ENCODE measurements at places on chromosomes 2 and 18.

DNA sequence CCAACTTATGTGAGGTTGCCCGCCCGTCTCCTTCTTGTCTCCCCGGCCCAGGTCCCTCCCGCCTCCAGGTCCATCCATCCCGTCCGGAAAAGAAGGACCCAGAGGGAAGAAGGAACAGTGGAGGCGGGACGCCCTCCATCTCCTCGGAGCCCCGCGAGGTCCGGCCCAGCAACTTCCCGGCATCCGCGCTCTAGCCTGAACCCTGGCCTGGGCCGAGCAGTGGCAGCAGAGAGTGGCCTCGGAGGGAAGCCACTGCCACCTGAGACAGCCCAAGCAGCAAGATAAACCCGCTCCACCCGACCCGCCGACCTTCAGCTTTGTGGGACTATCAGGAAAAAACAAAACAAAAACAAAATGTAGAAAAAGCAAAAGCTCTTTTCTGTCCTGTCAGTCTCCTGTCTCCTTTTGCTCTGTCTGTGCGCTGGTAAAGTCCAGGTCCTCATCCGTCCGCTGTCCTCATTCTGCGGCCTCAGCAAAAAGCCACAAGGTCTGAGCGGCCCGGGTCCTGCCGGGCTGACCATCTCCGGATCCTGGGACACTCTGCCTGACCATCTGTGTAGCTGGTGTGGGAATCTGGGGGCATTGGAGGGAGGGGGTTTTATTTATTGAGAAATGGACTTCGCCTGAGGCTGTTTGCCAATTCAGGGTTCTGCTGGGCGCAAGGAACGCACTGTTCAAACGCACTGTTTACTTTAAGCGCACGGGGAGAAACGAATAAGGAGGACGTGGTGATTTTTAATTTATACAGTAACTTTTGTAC, 3.1 kb downstream of the DLX1 start:
- DNase-seq = no peak

GRCh38 chr2:120710256-120710655, 25.4 kb upstream of the GLI2 start:
- DNase-seq = no peak

DNA sequence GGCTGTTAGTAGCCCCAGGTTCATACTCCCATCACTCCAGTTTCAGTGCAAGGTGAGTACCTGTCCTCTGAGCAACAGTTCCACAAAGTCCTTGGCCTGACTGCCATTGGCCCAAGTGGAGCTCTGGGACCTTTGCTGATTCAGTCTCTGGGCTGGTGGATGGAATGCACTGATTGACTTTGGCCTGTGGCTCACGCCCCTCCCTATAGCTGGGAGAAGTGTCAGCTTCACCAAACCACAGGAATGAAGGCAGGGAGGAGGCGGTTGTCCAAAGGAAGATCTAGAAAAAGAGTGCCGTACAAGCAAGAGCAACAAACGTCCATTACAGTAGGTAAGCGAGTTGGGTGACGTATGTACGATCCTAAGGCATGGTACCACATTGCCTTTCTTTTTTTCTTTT, 34.0 kb downstream of the QPCT start:
- DNase-seq = no peak

DNA sequence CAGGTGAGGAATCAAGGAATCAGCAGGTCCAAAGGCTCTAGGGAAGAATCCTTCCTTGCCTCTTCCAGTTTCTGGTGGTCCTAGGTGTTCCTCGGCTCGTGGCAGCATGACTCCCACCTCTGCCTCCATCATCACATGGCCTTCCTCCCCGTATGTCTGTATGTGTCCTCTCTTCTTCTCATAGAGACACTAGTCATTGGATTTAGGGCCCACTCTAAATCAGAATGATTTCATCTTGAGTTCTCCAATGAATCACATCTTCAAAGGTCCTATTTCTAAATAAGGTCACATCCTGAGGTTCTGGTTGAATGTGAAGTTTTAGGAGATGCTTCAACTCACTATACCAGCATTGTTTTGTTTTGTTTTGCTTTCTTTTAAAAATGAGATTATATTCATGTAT, 11.1 kb upstream of the AGFG1 start:
- DNase-seq = peak; percentile 14

DNA sequence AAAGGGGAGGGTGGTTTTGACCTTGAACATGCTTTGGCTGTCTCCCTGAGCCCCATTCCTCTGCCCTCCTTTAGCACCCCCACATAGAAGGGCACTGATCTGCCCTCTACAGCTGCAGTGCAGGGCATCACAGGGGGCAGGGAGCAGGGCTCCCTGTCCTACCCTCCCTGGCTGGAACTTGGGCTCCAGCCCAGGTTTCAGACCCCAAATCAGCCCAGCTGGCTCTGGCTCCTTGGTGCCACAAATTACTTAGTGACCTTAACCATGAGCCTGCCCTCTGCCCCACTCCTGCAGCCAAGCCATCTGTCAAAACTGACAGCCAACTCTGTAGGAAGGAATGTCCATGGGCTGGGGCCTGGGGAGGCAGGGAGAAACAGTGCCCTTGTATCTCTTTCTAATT, 105.6 kb downstream of the MAPK4 start:
- DNase-seq = no peak

GRCh38 chr2:137237055-137237454, 471.7 kb downstream of the THSD7B start:
- DNase-seq = no peak

DNA sequence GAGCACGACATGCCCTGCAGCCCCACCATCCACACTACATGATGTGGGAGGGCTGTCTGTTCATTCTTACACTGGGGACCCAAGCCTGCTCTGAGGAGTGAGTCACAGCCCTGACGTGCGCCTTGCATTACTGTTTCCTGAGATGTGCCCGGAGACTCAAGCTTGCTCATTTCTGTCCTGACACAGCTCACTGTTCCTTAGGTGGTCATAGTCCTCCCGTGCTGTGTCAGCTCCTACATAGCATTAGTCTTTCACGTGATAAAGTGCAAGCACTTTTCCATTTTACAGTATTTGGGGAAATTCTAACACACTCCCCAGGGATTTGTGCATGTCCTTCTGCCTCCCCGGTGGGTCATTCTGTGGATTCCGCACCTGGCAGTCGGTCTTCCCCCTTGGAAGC, 46.2 kb upstream of the TRIM43B start:
- peak; percentile 77 for DNase-seq

GRCh38 chr2:21279525-21279924, 155.8 kb downstream of the TDRD15 start:
- DNase-seq = no peak

GRCh38 chr18:42545825-42546224, 569.7 kb downstream of the RIT2 start:
- DNase-seq = no peak

DNA sequence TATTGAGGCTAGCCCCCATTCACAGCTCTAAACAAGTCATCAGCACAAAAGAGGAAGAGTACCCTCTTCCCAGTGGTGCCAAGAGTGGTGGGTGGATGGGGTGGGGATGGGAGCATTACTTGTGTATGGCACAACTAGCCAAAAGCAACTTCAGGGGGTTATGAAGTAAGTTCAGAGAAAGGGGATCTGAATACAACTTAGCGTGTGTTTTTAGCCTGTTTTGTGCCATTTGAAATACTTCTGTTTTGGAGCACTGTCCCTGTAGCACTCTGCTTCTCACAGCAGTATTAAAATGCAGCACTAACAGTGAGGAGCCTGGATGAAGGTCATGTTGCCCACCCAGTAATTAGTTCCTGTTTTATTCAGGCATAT, 113.5 kb downstream of the CRIM1 start:
- DNase-seq = no peak

- DNase-seq = no peak
Observed at GRCh38 chr2:177396703-177397460, 4.3 kb downstream of the AGPS start.

GRCh38 chr2:18560797-18561085, 288 bp upstream of the RDH14 start:
- DNase-seq = no peak

GRCh38 chr2:66488946-66489345, 54.0 kb downstream of the MEIS1 start:
- no peak for DNase-seq

- DNase-seq = no peak
Observed at GRCh38 chr2:75375646-75376582, 176.6 kb upstream of the TACR1 start.

DNA sequence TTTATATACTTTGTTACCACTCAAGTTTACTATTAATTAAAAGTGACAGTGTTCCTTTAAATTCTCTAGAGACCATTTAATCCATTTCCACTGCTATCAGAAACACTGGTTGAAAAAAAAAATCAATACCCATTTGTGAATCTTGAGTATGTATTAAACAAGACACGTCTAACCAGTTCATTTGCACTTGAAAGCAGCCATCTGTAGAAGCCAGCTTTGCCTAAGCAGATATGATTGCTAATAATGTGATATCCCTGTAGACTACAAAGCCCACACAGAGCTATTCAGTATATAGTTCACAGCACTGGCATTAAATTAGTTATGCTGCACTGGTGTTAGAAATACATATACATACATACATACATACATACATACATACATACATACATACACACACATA, 111.8 kb upstream of the SP3 start:
- no peak for DNase-seq

DNA sequence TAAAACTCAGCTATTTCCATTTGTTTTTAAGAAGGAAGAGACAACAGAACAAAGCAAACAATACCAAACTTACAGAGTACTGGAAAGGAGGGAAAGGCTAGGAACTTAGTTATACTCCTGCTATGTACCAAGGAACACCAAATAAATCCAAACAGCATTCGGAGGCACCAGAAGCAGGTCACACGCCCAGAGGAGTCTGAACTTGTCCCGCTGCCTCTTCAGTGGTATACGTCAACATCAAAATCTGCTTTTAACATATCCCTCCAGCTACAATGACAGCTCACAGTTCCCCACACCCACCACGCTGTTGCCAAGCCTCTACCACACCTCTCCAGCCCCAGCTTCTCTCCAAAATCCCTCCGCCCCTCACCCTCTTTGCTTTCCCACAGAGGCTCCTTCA, 17.3 kb downstream of the C2orf76 start:
- no peak for DNase-seq

DNA sequence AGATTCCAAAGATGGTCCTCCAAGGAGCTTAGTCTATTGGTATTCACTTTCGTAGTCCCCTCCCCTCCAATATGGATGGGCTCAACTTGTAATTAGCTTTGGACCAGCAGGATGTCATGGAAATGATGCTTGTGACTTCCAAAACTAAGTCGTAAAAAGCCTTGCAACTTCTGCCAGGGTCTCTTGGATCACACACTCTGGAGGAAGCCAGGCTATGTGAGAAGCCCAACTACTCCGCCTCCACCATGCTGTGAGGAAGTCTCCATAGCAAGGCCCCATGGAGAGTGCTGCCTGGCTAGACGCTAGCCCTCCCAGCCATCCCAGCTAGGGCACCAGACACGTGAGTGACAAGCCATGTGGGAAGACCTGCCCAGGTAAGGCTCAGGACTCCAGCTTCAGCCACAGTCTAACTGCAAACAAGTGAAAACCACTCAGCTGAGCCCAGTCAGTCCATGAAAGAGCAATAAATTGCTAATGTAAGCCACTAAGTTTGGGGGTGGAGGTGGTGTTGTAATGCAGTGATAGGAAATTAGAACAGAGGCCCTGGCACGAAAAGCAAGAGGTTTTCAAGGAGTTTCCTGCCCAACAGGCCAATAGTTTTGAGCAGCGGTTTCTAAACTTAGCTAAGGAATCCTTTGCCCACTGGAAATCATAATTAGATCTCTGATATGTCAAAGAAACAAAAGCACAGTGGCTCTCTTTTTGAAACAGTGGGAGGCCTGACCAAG, 77.5 kb upstream of the GLI2 start:
- DNase-seq = no peak

DNA sequence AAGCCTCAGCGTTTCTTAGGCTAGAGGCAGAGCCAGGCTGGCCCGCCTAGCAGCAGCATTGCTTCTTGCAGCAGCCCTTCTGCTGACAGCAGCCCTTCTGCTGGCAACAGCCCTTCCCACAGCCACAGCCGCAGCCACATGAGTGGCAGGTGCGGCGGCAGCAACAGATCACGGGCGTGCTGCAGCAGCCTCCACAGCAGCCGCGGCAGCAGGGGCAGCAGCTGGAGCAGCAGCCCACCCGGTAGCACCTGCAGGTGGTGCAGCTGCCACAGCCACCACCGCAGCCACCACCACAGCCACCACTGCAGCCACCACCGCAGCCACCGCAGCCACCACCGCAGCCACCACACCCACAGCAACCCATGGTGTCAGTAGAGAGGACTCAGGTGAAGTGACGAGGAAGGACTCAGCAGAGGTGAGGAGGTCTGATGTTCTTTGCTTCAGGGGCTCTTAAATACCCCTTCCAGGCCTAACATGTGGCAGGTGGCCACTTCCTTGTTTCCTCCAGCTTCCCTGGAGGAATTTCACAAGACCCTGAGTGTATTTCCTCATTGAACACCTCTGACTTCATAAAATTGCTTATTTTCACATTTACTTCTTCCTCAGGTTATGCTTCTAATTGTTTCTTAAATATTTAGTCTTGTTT, at the start of gene SCYGR6:
SCYGR6 (minus strand) TSS at position 364 of the 646 bp plus-strand sequence; CDS start at position 364, 0 bp downstream.
- no peak for DNase-seq

DNA sequence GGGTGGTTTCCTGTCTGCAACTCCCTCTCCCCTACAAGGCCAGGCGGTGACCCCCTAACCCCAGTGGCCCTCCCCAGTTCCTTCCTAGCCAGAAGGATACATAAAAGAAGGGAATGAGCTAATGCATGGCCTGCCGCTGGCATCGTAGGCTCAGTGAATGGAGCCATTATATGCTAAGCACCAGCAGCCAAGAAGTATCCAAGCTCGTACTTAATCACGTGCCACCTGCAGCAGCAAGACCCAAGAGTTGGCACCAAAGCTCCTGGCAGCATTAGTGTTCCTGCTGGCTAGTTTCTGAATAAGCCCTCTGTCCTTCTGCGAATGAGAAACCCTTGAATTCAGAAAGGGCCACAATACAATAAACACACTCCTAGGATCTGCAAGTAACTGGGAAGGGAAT, 4.3 kb downstream of the DBI start:
- no peak for DNase-seq

GRCh38 chr2:53640466-53640865, 127.1 kb upstream of the CHAC2 start:
- DNase-seq = no peak

DNA sequence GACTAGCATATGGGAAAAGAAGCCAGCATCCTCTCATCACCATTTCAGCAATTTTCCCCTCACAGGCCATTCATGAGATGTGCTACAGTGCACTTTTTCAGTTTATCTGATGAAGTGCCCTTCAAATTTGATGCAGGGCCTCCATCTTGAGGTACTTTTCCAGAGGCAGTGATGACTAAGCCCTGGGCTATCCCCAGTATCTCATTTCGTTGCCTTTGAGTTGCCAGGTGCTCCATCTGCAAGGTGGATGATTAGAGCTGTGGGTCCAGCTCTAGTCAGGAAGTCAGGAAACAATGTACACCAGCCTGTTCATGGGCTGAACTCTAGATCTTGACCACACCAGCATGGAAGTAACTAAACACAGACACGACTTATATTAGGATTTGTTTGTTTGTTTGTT, 425.2 kb downstream of the METTL4 start:
- no peak for DNase-seq

GRCh38 chr2:239884875-239885274, 140.3 kb downstream of the NDUFA10 start:
- no peak for DNase-seq

Measured in T-helper 2 cell treated with Interferon-gamma antibody and Interleukin-4, amounts not matched to agents 5 μg/mL and 100 μg/mL, for 36 hours (primary cell).